ENCODE measurements at places on chromosomes 6 and 20.

DNA sequence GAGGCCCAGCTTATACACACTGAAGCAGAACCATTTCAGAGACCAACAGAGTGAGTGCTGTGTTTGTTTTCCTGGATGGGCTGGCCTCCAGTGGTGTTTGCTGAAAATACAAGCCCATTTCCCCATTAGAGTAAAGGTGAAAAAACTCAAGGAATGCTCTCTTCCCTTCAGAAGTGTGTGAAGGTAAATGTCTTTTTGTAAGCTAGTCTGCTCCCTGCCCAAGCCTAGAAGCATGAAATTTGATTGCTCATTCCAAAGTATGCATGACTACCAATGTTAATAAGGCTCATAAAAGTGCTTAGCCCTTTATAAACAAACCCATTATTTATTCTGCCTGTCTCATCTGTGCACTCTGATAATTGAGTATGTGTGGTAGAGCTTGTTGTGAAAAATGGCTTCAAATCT is 59.1 kb downstream of the ADGRF1 start:
- no peak for DNase-seq

- no peak for DNase-seq
These were observed 898.9 kb upstream of the EYS start for GRCh38 chr6:66605971-66606370.

GRCh38 chr6:151121900-151122299 is 117.9 kb upstream of the AKAP12 start:
- no peak for DNase-seq

- DNase-seq, result no peak
These were observed 16.3 kb downstream of the GTSF1L start for GRCh38 chr20:43710370-43711044.

DNA sequence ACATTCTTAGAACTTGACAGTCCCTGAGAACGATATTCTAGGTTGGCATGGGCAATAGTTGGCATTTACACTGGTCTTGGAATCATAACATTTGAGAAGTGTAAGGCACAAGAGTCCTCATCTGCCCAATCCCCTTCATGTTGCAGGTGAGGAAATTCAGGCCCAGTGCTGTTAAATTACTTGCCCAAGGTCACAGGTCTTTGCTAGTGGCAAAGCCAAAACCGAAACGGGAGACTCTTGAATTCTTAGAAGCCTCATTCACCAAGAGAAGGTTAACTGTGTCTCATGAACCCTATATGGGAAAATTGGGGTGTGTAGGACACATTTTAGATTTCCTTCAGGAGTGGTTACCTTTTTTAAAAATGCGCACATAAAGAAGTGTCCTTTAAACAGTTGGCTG is 7.2 kb downstream of the E2F3 start:
- DNase-seq, result no peak

- no peak for DNase-seq
These were observed 157.2 kb downstream of the SOD2 start for GRCh38 chr6:159535656-159536350.

DNA sequence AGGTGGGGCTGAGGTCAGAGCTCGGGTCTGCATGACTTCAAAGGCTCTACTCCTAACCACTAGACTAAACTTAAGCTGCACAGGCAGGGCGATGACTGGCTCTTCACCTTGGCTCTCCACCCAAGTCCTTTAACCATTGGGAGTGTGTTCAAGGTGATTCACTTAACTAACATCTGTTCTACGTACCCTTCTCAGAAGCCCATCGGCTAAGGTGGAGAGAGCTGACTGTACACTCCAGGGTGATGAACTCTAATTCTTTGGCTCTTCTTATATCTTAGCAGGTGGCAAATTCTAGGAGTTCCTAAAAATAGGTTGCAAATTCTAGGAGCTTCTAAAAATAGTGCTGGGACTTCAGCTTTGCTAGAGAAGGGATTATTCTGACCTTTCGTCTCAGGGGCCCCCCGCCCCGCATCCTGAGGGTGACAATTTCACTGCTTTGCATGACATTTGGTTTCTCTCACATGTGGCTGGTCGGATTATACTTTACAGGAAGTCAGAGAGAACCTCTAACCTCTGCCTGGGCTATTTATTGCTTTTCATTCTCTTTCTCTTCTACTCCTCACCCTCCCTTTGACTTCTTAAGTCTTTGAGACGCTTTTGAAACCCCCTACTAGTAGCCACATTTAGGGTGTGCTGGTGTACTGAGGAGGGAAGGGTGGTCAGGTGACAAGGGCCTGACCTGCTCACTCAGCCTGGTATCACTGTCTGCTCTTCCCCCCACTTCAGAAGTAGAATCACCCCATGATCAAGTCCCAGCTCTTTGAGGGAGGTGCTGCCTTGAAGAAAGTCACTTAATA is 55.5 kb downstream of the PRDM1 start:
- DNase-seq, result no peak

- no peak for DNase-seq
These were observed 28.9 kb upstream of the CD83 start for GRCh38 chr6:14088600-14089192.

DNA sequence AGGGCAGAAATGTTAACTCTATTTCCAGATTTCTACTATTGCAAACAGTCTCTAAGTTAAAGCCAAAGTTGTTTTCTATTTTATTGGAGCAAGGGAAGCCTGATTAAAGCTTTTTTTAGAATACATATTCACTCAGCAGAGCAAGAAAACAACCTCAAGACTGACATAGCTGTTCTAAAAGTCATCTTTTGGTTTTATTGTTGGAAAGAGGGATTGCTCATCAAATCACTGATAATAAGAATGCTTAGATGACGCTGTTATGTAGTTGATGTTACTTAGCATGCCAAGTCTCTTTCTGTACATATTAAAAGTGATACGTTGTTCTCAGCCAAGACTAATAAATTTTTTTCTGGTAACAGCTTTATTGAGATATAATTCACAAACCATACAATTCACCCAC is 172.6 kb upstream of the LAMA2 start:
- DNase-seq, result no peak

DNA sequence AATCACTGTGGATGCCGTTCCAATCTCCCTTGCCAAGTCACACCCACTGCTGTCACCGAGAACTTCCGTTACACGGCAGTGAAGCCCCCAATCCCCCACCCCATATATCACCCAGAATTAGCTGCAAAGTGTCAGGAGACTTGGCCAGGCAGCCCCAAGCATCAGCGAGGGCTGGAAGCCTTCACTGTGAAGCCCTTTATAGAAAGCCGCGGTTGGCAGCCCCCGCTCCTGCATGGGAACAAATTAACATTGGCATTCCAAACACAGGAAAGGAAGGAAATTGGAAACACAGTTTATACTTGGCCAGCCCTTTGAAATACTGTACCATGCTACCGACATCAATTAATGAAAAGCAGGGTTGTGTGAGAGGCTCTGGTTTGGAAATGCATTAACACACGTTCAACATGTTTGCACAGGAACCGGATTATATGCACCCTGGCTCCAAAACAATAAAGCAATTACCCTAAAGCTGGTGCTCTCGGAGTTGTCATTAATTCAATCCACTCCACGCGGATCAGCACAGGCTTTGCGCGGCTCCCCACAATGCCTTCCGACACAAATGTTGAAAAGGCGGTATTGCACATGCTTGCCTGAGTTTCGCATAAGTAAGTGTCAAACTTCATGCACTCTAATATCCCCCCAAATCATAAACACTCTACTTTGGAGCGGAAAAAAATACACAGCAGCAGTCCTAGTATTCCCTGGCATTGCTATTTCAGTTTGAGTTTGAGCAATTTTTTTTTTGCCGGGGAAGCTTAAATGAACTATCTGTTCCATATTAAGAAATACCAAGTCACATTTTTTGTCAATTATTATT is 7.1 kb downstream of the BMP7 start:
- no peak for DNase-seq

GRCh38 chr6:23389386-23389785 is 736.6 kb upstream of the NRSN1 start:
- DNase-seq, result no peak

GRCh38 chr6:81708113-81708699 is 44.3 kb downstream of the TENT5A start:
- no peak for DNase-seq

GRCh38 chr6:156729248-156729647 is 47.9 kb upstream of the ARID1B start:
- no peak for DNase-seq

GRCh38 chr6:13445005-13445743 is 42.2 kb downstream of the GFOD1 start:
- DNase-seq, result peak; percentile 81

DNA sequence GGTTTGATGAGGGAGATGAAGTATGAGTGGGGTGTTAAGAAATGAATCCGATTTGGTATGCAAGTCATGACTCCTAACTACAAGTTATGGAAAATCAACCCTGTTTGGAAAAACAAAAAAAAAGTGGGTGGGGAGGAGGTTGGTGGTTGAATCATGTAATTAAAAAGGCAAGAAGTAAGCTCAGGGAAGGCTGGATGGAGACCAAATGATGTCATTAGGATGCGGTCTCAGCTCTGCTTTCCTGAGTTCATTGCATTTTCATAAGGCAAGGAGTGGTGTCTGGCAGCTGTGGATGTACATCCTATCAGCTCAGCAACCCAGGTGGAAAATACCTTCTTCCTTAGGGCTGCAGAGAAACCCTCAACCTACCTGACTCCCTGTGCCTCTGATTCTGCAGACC is 60.4 kb upstream of the AKAP12 start:
- no peak for DNase-seq

DNA sequence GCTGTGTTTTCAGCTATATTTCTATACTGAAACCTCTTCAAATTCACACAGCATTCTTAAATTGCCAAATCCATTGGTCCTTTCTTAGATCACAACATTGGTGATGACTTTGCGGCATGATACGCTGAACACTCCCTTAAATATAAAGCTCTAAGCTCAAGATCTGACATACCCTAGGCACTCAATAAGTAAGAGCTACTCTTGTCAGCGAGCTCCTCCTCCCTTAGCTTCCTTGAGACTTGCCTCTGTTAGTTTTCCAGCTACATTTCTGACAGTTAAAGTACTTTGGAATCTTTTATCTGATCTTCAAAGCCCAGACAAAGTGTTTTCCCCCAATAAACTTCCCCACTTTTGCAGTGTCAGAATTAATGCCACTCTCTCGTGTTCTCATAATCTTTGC is 117.0 kb downstream of the HIVEP2 start:
- DNase-seq, result no peak

GRCh38 chr6:23905133-23905815 is 220.7 kb upstream of the NRSN1 start:
- DNase-seq, result no peak

DNA sequence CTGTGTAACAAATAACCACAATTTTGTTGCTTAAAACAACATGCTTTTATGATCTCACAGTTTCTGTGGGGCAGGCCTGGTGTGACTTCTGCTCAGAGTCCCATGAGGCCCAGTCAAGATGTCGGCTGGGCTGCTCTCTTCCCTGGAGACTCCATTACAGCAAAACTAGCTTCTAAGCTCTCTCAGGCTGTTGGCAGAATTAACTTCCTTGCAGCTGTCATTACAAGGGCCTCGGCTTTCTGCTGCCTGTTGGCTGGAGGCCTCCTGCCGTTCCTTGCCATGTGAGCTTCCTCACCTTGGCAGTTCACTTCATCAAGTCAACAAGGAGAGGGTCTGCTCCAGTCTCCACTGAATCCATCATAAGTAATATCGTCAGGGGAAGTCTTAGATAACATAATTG is 659.2 kb downstream of the PRKN start:
- DNase-seq, result no peak

DNA sequence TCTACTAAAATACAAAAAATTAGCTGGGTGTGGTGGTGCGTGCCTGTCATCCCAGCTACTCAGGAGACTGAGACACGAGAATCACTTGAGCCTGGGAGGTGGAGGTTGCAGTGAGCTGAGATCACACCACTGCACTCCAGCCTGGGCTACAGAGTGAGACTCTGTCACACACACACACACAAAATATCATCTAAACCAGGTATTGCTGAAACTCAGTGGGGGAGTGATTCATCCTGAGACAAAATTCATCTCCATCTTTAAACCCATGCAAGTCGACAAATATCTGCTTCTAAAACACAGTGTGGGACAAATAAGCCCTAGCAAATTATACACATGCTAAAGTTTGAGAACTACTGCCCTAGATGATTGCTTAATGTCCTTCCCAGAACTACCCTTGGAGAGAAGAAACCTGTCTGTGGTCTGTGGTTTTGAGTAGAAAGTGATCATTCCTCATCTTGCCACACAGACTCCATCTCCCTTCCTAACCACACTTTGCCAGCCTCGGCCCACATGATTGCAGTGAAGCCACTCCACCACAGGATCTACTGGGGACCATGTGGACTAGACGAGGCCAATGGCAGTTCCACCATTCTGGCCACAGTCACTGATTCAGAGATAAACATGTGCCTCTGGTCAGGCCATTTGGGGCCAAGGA is 130.3 kb downstream of the OPRM1 start:
- DNase-seq, result no peak

GRCh38 chr6:113959235-113959634 is 11.7 kb downstream of the HDAC2 start:
- no peak for DNase-seq

DNA sequence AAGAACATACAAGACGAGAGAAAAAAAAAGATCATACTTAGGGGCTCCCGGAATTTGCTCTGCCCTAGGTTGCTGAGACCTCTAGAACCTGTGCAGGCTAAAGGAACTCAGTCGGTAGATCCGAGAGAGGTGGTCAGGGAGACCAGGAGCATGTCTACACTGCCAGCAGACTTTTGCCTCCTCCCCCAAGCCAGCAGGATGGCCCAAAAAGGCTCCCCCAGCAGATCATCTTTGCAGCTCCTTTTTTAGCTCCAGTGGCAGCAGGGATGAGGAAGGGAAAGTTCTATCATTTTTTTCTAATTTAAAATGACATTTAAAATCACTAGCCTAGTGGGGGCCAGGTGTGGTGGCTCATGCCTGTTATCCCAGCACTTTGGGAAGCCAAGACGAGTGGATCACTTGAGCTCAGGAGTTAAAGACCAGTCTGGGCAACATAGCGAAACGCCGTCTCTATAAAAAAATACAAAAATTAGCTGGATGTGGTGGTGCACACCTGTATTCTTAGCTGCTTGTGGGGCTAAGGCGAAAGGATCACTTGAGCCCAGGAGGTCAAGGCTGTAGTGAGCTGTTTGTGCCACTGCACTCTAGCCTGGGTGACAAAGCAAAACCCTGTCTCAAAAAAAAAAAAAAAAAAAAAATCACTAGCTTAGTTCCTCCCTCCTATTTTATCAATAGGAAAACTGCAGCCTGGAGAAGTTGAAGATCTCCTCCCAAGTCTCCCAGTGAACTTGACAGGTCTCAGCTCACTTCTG is 69.3 kb upstream of the MYL9 start:
- no peak for DNase-seq

DNA sequence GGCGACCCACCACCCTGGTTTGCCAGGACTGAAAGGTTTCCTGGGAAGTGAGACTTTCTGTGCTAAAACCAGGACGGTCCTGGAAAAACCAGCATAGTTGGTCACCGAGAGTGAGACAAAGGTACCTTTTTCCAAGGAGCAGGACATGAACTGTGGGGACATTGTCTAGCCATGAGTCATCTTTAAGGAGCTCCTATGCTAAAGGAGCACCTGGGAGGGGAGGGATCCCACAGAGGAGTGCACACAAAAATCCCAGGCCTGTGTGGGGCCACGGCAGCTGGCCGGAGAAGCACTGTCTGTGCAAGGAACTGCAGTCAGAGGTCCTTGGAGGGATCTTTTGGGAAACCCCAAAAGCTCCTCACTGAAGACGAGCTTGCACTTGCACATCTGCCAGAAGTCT is 109.1 kb upstream of the PLEKHG1 start:
- DNase-seq, result peak; percentile 29

GRCh38 chr6:139853302-139853992 is 479.0 kb upstream of the CITED2 start:
- DNase-seq, result no peak

Data from ureter (tissue), 1 donor.